ENCODE measurements at places on chromosomes 2 and 18. TPM values are rescaled to one million over a fixed set of nuclear protein-coding genes. Genes with fewer than 3 reads are reported as not detected.

Gene TACR1
- 0.14 TPM for total RNA-seq

Gene DHRS9
- total RNA-seq: not detected

Gene LOXHD1
- 2.1 TPM for total RNA-seq

Gene TCF23
- total RNA-seq: not detected

Gene FBXO48
- 1.0 TPM for total RNA-seq

Gene ALPG
- not detected for total RNA-seq

Gene ADRA2B
- 3.5 TPM for total RNA-seq

Gene SCN2A
- 0.25 TPM for total RNA-seq

Gene SERPINB13
- not detected for total RNA-seq

Gene SLC38A11
- not detected for total RNA-seq

Gene TRABD2A
- total RNA-seq: 4.3 TPM

Gene REG1B
- not detected for total RNA-seq

DNA sequence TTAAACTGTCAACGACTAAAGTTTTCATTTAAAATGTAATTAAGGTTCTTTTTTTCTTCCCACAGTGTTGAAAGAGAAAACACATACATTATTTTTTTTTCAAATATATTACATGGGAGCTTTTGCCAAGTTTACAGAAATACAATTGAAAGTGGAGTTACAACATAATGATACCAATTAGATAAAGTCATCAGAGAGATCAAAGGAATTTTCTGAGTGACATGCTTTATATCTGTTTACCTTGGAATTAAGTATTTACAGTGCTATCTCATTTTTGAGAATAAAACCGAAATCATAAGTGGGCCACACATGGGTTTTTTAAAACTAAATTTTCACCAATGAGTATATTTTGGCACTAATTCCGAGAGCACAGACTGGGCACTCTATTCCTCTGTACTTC, 165.2 kb downstream of the RAPGEF4 start:
- no peak overlapping the region for H3K4me3 ChIP-seq
- no peak overlapping the region for H3K27ac ChIP-seq
- no peaks in the 10 kb centered on the region for H3K27me3 ChIP-seq
- H3K36me3 ChIP-seq: no peaks in the 10 kb centered on the region

GRCh38 chr18:36322408-36322728, 24.9 kb downstream of the FHOD3 start:
- no peaks in the 10 kb centered on the region for H3K36me3 ChIP-seq
- H3K4me3 ChIP-seq: no peak overlapping the region
- H3K27me3 ChIP-seq: no peaks in the 10 kb centered on the region

DNA sequence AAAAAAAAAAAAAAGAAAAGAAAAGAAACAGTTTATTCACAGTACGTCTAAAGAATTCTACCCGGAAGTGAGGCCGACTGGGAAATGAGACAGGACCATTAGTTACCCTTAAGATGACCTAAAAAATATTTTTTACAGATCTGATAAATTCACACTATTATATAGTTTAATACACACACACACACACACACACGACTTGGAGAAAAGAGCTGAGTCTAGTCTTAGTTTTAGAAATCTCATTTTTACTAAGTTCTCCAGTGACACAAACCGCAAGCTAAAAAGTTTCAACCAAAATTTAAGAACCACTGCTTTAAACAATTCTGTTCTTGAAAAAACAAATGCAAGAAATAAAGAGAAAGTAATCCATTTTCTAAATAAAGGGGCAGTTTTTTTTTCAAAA, 27.1 kb downstream of the ST3GAL5 start:
- no peak overlapping the region for H3K27ac ChIP-seq
- DNase-seq: no peak
- H3K36me3 ChIP-seq: peaks cover 58% of the 10 kb centered on the region
- no peaks in the 10 kb centered on the region for H3K27me3 ChIP-seq

DNA sequence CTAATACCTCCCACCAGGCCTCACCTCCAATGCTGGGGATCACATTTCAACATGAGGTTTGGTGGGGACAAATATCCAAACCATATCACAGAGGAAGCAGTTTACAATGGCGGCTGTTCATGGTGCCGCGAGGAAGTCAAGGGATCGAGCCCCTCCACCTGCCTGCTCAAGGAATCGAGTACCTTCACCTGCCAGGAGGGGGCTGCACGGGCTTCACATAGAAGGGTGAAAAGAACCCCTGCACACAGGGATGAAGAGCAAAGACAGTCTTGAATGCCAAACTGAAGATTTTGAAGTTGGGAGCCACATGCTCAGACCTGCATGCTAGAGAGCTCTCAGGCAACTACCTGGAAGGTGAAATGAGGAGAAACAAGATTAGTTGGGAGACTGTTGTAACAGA, 110.3 kb downstream of the KCNF1 start:
- H3K27me3 ChIP-seq: no peaks in the 10 kb centered on the region
- H3K4me1 ChIP-seq: no peaks in the 10 kb centered on the region
- H3K36me3 ChIP-seq: no peaks in the 10 kb centered on the region
- DNase-seq: peak; percentile 69
- no peak overlapping the region for H3K27ac ChIP-seq

DNA sequence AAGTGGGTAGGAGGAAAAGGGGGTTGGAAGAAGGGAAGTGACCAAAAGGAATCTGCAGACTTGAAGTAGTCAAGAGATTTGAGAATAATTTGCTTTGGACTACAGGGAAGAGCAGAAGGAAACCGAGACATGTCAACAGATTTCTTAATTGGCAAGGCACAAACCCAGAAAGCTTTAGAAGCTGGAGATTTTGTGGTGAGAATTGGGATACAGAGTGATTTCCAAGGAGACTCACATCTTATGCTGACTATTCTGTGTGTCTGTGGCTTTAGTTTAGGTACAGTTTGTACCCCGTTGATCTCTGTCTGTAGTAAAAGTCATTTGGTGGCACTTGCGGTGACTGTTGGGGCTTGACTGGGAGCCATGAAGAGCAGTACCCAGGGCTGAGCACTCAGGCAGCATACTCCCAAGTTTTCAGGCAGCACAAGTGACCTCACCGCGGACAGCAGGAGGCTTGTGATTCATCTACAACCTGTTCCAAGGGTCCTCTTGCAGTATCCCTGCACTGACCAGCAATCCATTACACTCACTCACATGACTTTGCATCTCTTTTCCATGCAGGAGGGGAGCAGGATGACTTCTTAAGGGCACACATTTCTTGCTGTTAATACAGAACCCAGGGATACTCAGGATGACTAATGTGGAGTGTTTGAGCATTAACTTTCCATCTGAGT, 97.1 kb upstream of the TNP1 start:
- H3K27me3 ChIP-seq: no peaks in the 10 kb centered on the region
- H3K4me1 ChIP-seq: no peaks in the 10 kb centered on the region
- no peak overlapping the region for H3K4me3 ChIP-seq
- no peaks in the 10 kb centered on the region for H3K36me3 ChIP-seq
- no peak overlapping the region for H3K27ac ChIP-seq

DNA sequence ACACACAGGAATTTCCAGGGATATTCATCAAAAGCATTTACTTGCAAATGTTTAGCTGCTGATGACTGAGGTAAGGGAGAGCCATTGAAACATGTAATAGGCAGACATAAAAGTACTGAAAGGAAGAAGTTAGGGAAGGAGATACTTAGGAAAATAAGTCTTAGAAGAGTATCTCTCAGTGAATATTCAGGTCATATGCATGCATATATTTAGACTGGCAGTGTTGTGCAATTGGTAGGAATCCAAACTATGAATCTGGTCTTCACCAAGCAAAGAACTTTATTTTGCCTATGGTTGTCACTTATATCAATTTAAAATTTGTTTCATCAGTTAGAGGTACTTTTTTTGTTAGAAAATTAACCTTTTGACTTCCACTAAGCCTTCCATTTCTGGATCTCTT, 1490.7 kb downstream of the SUCLG1 start:
- no peak for DNase-seq
- no peak overlapping the region for H3K4me3 ChIP-seq
- H3K36me3 ChIP-seq: no peaks in the 10 kb centered on the region
- H3K27me3 ChIP-seq: no peaks in the 10 kb centered on the region

- no peak for DNase-seq
- no peaks in the 10 kb centered on the region for H3K36me3 ChIP-seq
- H3K27me3 ChIP-seq: no peaks in the 10 kb centered on the region
- H3K4me3 ChIP-seq: no peak overlapping the region
These were observed 39.6 kb upstream of the NEMP2 start for GRCh38 chr2:190574169-190574568.

DNA sequence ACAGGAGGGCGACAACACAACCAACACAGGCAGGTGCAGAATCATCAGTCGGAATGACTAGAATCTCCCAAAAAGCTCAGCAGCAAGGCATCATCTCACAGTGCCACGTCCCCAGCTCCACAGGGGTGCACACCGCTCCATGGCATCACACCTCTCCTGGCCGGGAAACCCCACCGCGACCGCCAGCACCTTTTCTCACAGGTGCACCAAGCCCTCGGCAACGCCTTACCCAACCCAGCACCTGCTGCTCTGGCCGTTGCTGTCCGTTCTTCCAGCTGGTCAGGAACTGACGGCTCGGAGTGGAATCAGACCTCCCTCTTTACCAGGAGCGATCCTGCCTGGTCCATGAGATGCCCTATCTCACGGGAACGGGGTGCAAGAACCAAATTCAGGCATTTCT, 61.3 kb downstream of the ZNF516 start:
- no peaks in the 10 kb centered on the region for H3K4me1 ChIP-seq
- no peaks in the 10 kb centered on the region for H3K27me3 ChIP-seq
- peaks cover 17% of the 10 kb centered on the region for H3K36me3 ChIP-seq
- H3K27ac ChIP-seq: no peak overlapping the region
- H3K4me3 ChIP-seq: no peak overlapping the region

DNA sequence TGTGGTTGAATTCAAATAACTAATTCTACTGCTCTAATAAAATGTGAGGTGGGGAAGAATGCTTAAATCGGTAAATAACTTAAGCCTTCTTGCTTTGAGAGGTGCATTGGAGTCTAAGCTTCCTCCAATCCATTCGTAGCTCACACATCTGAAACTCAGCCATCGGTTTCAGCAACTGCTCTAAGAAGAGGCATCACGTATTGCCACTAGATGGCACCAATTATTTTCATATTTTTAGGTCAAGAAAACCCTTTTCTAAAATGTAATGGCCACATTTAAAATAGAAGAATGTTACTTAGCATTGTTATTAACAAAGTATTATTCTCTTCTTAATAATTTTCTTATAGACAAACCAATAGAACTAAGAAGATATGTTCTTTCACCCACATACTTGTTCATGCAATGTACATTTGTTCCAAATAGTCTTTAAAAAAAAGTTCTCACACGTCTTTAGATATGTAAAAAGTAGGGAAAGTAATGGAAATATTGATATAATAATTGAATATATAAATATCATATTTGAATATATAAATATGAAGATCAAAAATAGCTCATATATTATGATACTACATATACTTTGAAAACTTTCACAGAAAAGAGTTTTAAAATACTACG, 229.8 kb downstream of the CCDC178 start:
- no peaks in the 10 kb centered on the region for H3K27me3 ChIP-seq
- H3K36me3 ChIP-seq: no peaks in the 10 kb centered on the region
- no peak overlapping the region for H3K4me3 ChIP-seq
- DNase-seq: peak; percentile 52
- no peak overlapping the region for H3K27ac ChIP-seq
- no peaks in the 10 kb centered on the region for H3K4me1 ChIP-seq

GRCh38 chr2:149877074-149877473, 289.5 kb upstream of the MMADHC start:
- no peak overlapping the region for H3K4me3 ChIP-seq
- no peaks in the 10 kb centered on the region for H3K36me3 ChIP-seq
- no peak overlapping the region for H3K27ac ChIP-seq
- no peak for DNase-seq

GRCh38 chr2:110679337-110679707, 1.5 kb upstream of the BUB1 start:
- peaks cover 4% of the 10 kb centered on the region for H3K4me1 ChIP-seq
- no peaks in the 10 kb centered on the region for H3K27me3 ChIP-seq
- H3K4me3 ChIP-seq: peak overlapping the region; percentile 87
- H3K27ac ChIP-seq: no peak overlapping the region

GRCh38 chr18:47180765-47181164, 4.6 kb upstream of the IER3IP1 start:
- no peak for DNase-seq
- H3K4me3 ChIP-seq: no peak overlapping the region
- H3K27me3 ChIP-seq: no peaks in the 10 kb centered on the region
- no peaks in the 10 kb centered on the region for H3K36me3 ChIP-seq
- H3K4me1 ChIP-seq: no peaks in the 10 kb centered on the region

GRCh38 chr2:33238111-33238510, 238.3 kb upstream of the RASGRP3 start:
- H3K27ac ChIP-seq: no peak overlapping the region
- no peak for DNase-seq
- H3K4me3 ChIP-seq: no peak overlapping the region
- no peaks in the 10 kb centered on the region for H3K27me3 ChIP-seq

GRCh38 chr2:137865954-137866540, 98.2 kb upstream of the HNMT start:
- H3K27ac ChIP-seq: no peak overlapping the region
- no peaks in the 10 kb centered on the region for H3K36me3 ChIP-seq
- no peaks in the 10 kb centered on the region for H3K27me3 ChIP-seq
- H3K4me1 ChIP-seq: peaks cover 8% of the 10 kb centered on the region

- no peaks in the 10 kb centered on the region for H3K27me3 ChIP-seq
- no peaks in the 10 kb centered on the region for H3K36me3 ChIP-seq
- no peak overlapping the region for H3K27ac ChIP-seq
- H3K4me3 ChIP-seq: no peak overlapping the region
- DNase-seq: no peak
- H3K4me1 ChIP-seq: no peaks in the 10 kb centered on the region
These were observed 9.0 kb downstream of the CYBRD1 start for GRCh38 chr2:171531291-171531690.

DNA sequence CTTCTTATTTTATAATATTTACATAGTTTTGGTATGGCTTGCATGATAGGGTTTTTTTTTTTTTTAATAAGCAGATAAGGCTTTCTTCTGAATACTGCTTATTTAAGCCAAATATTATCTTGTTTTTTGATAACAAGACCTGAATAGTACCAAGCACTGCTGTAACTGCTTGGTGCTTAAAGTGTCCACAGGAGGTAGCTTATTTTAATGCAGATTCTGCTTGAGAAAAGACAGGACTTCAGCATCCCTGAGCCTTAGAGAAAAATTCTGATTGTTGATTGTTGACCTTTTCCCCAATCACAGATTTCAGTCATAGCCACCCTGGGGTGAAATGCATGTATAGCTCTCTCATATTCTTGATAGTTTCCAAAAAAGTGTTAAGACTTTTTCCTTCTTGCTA, 336.4 kb downstream of the CTNNA2 start:
- DNase-seq: no peak
- H3K27ac ChIP-seq: no peak overlapping the region
- H3K4me3 ChIP-seq: no peak overlapping the region
- H3K4me1 ChIP-seq: no peaks in the 10 kb centered on the region

- H3K4me3 ChIP-seq: no peak overlapping the region
- H3K27me3 ChIP-seq: peaks cover 43% of the 10 kb centered on the region
- H3K27ac ChIP-seq: no peak overlapping the region
- no peaks in the 10 kb centered on the region for H3K4me1 ChIP-seq
- H3K36me3 ChIP-seq: no peaks in the 10 kb centered on the region
These were observed 2.2 kb upstream of the KCNH7 start for GRCh38 chr2:162840598-162841246.
